Activated CD8-positive, alpha-beta T cell treated with anti-CD3 and anti-CD28 coated beads, Interleukin-2, amount 10 ng/mL, durations not matched to agents 7 days and 5 days (primary cell): ENCODE measurements at places on chromosomes 3 and 15.
A peak's percentile ranks its signal among the peaks of the same experiment; 100 is the strongest.

- no peak for DNase-seq
Measured at GRCh38 chr15:45551676-45552075, 29.1 kb upstream of the SLC30A4 start.

GRCh38 chr3:188064831-188065493, 89.0 kb upstream of the LPP start:
- DNase-seq, result no peak

DNA sequence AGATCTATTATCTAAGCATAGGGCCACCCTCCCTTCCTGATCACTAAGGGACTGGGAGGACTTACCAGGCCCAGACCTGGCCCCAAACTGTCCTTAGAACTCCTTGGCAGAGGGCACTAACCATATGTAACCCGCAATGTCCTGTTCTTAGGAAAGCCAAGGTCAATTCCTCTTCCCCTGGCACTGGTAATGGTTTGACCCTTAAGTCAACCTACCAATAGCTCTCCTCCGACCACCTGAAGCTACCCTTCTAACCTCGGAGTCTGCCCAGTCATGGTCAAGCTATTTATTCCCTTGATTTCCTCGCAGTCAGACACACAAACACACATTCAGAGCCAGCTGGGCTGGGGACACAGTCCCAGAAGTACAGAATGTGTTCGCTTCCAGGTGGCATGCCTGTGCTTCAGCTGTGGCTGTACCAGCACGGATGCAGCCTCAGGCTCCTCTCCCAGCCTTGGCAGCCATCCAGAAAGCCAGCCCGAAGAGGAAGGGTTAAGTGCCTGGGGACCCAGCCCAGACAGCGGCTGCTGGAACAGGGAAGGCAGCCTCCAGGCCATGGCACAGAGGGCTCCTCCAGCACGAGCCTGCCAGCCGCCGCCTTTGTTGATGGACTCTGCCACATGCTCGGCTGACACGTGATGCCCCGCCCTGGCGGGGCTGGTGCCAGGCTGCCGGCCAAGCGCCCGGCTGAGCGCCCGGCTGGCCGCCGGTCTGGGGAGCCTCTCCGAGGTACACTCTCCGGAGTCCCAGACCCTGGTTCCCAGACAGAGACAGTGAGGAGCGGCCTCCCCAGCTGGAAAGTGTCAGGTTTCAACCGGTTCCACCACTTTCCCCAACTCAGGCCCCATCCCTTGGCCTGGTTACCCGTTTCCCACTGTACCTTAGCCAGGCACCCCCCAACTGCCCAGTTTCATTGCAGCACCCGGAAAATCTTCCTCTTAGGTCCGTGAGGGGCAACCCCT, 5.5 kb downstream of the BMF start:
- no peak for DNase-seq

GRCh38 chr3:21508246-21508645, 242.8 kb downstream of the ZNF385D start:
- DNase-seq, result no peak

- peak; percentile 97 for DNase-seq
Measured at GRCh38 chr3:186108941-186109865, at the start of gene ETV5. ETV5 (minus strand) TSS chr3:186109089; CDS start chr3:186105868, 3,221 bp downstream.

- DNase-seq, result no peak
Measured at GRCh38 chr3:156256945-156257344, 136.6 kb downstream of the KCNAB1 start.

DNA sequence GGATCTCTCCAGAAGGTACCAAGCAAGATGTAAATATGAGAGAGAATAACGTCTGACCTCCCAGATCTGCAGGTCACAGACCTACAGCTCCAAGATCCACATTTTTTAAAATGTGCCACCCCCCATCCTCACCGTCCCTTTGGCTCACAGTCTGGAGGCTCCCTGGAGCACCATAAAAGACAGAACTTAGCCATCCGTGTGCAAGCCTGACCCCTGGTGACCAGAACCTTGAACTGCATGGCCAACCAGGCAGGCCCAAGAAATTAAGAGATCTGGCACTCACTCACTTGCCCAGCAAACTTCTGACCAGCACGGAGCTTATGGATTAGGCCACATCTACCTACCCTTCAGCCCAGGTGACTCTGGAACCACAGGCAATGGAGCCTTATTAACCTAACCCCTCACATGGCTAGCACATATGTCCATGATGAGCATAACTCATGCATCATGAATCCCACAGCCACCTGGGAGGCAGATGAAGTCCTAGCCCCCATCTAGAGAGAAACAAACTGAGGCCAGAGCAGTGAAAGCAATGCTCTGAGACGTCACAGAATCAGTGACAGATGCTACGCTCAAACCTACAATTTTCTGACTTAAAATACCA, 275.3 kb downstream of the UACA start:
- DNase-seq, result peak; percentile 82

DNA sequence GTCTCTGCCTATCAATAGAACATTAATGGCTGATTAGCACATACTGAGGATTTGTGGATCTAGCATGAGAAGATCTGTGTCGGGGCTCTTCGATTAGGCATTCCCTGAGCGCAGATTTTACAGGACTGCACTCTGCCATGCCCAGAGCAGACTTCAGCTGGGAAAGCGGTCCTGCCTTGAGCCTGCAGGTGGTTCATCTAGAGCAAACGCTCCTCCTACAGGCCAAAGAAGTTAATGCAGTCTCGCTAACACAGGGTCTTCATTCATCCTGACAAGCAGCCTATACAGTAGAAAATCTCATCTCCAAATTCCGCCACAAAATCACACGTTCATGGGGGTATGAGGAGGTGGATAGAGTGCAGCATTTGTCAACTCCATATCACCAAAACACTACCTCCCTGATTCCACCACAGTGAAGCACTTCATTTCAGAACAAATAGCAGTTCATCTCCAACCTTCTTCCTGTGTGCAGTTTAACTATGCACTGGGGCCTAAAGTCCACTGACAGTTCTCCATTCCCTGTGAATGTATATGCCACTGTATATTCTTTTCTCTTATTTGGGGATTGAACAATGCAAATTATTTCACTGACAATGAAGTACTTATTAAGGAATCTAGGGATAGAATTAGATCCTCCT, 405.8 kb downstream of the IGSF11 start:
- peak; percentile 42 for DNase-seq

DNA sequence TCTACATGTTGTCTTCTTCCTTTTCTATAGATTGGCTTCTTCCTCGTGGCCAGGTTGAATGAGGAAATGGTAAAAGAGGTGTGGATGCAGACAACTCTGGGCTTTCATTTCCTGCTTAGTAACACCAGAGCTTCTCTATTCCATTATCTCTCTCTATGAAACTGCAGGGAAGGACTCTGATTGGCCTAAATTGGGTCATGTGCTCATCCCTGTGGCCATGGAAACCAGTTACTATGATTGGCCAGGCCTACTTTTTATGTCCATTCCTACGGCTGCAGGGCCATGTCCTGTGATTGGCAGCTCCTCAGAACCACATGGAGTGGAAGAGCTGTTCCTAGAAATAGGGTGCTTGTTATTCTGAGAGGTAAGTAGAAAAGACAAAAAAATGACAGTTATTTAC, 486.9 kb upstream of the ADAMTS9 start:
- no peak for DNase-seq

- no peak for DNase-seq
Measured at GRCh38 chr3:144160627-144161026, 189.0 kb downstream of the DIPK2A start.

- DNase-seq, result no peak
Measured at GRCh38 chr15:73923488-73924164, 2.6 kb upstream of the LOXL1 start.

DNA sequence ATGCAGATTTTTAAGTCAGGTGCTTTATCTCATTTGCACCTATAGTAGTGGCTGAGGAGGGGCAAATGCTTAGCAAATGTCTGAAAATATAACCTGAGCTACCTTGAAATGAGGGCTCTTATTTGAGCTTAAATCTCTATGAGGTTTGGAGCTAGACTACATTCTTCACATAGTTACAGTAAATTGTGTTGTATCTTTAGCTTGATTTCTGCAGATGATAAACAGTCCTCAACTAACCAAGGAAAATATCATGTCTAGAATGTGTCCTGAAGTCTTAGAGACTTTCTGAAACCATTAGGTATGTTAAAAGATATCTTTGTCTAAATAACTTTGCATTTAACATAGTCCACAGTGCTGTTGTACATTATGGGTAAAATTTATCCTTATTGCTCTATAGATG, 127.6 kb downstream of the ATP1B3 start:
- DNase-seq, result no peak

DNA sequence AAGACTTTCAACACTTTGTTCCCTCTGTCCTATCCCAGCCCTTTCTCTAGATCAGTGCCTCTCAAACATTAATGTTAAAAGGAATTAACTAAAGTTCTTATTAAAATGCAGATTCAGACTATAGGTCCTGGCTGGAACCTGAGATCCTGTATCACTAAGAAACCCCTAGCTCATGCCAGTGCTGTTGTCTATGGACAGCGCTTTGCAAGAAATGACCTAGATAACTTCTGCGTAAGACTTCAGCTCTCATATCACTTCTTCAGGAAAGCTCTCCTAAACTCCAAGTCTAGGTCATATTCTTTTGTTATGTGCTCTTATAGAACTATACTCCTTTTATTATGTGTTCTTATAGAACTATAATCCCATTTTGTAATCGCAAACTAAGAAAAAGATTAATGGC, 67.8 kb upstream of the CDIN1 start:
- DNase-seq, result no peak

DNA sequence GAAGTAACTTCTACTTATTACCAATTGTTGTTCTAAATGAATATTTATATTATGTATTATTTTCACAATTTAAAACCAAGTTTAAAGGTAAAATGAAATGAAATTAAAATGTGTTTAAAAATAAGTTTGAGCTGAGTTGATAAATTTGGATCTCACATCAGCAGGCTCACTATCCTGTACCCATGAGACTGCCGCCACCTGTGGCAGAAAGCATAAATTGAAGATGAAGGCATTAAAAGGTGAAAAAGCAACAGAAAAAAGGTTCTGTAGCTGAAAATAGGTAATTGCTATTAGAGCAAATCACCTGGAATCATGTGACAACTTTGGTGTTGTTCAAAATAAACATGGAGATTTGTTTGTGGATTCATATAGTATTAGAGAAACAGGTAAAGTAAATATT, 133.0 kb upstream of the CADM2 start:
- no peak for DNase-seq

DNA sequence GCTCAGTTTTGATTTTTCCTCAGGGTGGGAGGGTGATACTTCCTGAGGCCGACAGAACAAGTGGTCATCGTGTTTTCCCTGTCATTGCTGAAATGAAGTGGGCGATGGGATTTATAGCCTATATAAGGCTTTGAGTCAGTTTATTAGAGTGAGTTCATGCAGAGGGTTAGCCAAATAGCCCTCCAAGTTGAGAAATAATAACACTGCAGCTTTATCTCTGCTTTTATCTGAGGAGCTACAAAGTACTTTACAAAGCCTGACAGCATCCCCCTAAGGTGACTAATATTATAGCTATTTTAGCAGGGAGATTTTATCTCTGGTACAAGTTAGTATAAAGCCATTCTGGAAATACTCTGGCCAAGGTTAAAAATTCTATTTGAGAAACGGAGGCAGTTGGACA, 389.6 kb downstream of the MFSD1 start:
- DNase-seq, result no peak

DNA sequence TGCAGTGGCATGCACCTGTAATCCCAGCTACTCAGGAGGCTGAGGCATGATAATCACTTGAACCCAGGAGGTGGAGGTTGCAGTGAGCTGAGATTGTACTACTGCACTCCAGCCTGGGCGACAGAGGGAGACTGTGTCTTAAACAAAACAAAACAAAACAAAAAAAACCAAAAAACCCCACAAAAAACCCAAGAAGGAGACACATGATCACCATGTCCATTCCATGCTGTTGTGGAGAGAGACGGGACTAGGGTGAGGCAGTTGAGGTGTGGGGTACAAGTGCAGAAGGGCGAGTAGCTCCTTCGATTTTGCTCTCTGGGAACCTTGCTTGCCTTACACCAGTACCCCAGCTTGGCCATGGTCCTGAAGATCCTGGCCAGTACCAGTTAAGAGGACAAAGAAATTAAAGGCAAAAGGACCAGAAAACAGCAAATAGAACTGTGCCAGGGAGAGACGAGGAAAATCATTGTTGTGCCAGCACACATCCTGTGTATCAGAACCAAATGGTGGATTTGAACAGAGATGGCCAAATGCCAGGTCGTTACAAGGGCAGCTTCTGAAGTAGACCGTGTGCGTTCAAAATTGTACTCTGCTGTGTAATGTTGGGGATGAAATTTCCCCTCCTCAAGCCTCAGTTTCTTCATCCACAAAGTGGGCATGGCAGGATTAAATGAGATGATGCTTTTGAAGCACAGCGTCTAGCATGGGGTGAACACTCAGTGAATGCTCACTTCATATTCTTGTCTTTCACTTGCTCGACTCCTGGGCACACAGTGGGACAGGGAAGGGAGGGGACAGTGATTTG, 42.9 kb upstream of the CTSH start:
- no peak for DNase-seq

GRCh38 chr15:72358650-72359171, 17.1 kb downstream of the HEXA start:
- DNase-seq, result no peak
